Stimulated activated CD8-positive, alpha-beta memory T cell treated with anti-CD3 and anti-CD28 coated beads, Interleukin-4, amount 100 ng/mL, for 48 hours (primary cell): ENCODE measurements at places on chromosomes 6 and 20.
A peak's percentile ranks its signal among the peaks of the same experiment; 100 is the strongest.

DNA sequence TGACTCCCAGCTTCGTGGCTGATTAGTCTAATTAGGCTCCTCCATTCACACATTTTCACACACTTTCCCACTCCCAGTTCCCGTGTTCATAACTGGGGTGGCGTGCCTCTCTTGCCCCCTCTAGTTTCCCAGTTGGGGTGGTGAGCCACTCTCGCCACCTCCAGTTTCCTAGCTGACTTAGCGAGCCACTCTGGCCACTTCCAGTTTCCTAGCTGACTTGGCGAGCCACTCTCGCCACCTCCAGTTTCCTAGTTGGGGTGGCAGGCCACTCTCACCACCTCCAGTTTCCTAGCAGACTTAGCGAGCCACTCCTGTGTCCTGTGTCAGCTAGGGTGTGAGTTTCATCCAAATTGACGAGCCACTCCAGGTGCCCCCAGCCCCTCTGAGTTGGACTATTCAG lies 7.4 kb upstream of the GMPR start:
- DNase-seq = no peak

- peak; percentile 84 for DNase-seq
These were observed 2.3 kb downstream of the E2F3 start for GRCh38 chr6:20403766-20404640.

DNA sequence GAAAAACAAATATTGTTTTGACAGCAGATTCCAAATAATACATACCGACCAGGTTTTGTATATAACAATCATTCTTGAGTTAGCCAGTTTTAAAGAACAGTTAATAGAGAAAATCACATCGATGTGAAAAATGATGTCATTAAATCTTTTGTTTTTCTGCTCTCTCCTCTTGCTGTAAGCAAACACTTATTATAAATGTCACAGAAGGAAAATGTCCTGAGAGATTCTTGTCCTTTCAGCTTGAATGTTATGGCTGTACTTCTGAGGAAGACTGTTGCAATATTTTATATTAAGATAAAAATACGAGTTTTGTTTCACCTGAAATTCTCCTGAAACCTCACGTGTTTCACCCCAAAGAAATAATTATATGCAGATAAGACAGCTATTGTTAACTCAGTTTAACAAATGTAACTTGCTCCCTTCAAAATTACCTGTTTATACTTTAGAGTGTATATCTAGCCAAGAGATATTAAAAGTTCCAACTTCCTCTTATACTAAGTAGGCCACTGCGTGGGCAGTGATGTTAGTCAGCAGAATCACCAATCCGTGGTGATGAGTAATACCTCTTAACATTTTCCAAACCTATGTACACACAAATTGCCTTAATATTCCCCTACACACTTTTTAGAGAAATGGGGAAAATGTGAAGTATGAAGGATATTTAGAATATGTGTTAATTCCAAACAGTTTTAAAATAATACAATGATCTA lies 1111.4 kb upstream of the CITED2 start:
- no peak for DNase-seq

DNA sequence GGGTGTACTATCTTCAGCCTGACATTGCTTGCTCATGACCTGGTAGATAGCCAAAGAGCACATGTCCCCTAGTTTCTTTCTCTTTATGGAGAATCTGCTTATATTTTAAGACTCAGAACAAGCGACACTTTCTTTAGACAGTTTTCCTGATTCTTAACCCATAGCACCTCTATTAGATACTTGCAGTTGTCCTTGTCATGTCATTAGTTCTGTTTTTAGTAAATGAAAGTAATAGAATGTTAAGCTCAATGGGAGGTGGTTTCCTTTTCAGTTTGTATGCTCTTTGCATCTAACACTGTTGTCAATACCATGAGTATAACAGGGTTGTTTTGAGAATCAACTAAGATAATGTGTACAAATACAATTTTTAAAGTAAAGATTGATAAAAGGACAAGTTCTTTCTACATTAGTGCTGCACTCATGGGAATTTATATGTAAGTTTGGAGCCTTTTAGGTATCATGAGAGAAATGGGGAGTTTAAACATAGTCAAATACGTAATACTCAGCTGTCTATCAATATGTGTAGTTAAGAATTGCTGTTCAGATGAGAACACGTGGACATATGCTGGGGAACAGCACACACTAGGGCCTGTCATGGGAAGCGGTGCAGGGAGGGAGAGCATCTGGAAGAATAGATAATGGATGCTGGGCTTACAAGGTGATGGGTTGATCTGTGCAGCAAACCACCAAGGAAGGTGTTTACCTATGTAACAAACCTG lies 124.3 kb downstream of the GRM1 start:
- no peak for DNase-seq

- no peak for DNase-seq
These were observed 24.1 kb upstream of the SULF2 start for GRCh38 chr20:47809161-47809960.

DNA sequence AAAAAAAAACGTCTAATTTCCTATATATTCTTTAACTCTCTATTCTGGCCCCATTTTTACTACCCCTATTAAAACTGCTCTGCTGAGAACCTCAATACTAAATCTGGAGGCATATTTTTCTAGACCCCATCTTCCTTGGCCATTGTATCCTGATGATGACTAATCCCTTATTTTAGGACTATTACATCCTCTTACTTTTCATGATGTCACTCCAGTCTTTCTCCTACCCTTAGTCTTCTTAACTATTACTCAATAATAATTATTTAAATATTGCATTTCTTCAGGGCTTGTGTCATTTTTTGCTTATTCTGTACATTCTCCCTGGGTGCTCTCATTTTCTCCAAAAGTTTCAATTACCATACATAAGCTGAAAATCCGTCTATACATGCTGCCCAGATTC lies 6.4 kb downstream of the FBXO30 start:
- no peak for DNase-seq

- DNase-seq = no peak
These were observed 39.0 kb downstream of the B4GALT5 start for GRCh38 chr20:49674383-49675352.

GRCh38 chr6:156113631-156114030 lies 658.0 kb upstream of the NOX3 start:
- DNase-seq = no peak

DNA sequence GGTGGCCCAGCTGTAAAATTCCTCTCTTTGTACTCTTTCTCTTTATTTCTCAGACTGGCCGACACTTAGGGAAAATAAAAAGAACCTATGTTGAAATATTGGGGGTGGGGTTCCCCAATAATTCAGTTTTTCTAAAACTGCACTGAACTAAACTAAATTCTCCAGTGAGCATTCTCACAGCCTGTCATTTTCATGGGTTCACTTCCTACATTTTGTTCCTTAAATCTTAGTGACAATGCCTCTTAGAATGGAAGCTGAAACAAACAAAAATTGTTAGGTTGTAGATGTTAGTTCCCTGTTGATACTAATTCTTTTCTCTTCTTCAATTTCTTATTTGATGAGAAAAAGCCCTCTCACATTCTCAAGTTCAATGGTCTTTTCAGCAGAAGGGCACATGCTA lies 35.8 kb upstream of the IFNGR1 start:
- DNase-seq = no peak

DNA sequence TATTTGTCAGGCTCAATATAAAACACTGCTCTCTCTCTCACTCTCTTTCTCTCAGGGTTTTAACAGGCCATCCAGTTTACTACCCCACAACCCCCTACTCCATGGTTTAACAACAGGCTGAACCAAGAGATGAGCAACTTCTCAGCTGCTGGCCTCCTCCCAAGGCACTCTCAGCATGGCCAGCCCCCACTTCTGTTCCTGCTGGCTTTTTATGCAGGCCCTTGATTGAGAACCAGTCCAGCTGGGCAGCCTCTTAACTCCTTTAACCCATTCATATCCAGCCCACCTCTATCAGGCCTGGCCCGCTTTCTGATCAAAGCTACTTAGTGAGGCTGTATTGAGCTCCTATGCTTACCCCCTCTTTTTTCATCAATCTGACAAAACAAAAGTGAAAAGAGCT lies 346.8 kb upstream of the POU3F2 start:
- no peak for DNase-seq

DNA sequence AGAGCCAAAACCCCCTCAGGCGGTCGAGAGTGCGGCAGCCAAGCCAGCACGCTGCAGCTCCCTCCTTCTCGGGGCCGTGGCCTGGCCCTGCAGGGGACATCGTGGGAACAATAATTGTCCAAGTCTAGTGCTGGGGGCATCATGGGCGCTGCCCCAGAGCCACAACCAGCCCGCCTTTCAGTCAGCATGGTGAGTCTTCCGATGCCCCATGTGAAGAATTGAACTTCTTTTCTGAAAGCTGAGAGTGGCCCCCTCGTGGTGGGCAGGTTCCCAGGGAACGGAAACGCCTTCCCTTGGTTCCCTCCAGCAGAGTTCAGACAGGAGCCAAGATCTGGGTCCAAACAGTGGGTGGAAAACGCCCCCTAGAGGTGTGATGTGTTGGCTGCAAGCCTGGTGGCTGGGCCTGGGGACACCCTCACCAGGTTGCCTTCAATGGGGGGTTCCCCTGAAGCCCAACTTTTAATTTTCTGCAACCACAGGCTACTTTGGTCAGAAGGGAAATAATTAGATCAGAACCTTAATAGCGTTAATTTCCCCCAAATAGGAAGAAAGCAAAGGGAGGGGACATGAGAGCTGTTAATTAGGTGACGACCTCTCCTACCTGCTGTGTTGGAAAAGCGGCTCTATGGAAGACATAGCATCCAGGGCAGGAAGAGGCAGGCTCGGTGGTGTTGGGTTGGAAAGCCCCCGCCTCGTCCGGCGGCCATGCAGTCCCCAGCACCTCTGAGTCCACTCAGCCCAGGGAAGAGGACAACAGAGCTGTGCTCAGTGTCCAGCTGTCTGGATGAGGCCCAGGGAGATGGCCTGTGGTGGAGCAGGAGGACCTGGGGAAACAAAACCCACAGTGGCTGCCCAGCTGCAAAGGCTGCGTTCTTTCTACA lies 4.7 kb upstream of the MRGBP start:
- peak; percentile 85 for DNase-seq
